Activated naive CD4-positive, alpha-beta T cell (primary cell): ENCODE measurements at places on chromosomes 11 and 22.

DNA sequence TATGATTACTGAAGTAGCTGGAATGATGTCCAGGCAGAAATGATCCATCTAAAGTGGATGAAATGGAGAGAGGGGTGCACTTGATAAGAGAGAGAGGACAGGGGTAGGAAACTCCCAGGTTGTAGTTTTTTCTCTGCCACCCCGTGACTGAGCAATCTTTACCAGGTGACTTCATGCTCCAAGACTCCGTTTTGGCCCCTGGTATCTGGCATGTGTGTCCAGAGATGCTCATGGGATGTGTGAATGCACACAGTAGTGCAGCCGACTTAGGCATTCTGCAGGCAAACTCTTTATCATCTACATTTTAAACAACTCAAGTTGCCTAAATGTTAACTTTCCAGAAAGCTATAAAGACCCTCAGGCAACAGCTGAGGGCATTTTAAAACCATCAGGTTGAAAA lies 189.3 kb upstream of the SEZ6L start:
- no peak for DNase-seq

GRCh38 chr11:32365192-32365591 lies 70.1 kb downstream of the WT1 start:
- no peak for DNase-seq

DNA sequence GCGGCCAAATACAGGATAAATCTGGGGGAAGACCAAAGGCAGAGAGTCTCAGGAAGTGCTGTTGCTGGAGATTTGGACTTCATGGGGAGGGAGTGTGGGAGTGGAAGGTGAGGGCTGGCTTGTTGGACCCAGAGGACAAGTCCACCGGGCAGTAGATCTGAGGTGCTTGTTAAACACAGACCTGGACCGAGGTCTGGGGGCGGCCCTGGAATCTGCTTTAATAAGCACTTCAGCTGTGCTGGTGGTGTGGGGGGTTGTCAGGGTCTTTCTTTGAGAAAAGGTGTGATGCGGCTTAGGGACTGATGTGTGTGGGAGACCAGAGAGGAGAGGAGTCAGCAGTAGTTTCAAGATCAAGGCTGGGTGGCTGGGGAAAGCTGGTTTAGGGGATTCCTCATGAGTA lies 4.4 kb downstream of the TRMU start:
- DNase-seq, result no peak

DNA sequence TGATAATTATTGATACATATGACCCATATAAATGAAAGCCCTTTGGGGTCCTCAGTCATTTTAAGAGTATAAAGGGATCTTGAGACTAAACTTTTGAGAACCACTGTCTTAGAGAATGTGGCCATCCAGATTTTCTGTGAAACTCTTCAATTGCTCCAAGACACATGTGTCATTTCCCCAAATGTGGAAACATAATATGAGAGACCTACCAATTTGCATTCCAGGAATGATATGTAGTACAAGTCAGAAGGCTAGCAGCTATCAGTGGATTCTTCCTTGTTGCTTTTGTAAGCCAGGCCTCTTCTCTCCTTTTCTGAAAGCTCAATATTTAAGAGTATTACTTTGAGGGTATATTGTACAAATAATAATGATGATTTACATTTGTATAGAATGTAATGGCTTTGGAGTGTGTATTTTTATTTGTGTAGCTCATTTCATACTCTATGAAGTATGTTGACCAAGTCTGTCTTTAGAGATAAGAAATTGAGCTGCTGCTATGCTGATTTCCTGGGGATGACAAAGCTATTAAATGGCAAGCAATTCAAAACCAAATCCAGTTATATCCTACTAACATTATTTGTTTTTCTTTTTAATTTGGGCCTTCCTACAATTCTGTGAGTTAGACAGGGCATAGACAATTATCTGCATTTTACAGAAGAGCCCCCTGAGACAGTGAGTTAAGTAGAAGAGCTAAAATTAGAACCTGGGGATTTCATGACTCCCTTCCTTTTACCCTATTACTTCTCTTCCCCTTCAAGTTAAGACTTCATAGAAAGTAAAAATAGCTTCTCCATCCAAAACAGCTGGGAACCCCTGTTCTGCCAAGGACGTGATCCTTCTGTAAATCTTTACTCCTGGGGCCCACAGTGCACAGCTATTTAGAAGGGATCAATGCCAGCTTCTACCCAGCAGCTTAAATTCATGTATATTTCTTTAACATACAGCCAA lies 131.9 kb downstream of the WNT11 start:
- DNase-seq, result no peak

DNA sequence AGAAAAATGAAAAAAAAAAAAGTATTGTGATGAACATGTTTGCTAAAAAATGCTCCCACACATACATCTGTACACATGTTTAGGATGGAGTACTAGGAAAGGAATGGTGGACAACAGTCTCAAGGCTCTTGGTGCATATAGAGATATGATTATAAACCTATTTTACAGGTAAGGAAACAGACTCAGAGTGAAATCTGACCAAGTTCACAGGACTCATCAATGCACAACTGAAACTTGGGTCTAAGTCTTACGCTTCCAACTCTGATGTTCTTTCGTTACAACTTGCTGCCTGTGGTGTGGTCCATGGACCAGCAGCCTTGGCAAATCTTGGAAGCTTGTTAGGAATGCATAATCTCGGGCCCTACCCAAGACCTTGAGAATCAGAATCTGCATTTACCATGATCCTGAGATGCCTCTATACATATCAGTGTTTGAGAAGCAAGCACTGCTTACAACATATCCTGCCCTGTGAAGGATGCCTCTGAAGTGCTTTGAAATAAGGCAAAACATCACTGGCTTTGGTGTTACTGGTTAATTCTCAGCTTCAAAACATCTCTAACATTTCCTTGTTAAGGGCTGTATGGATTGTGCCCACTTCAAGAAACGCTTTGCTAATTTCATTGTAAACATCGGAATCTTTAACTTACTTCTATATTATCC lies 39.9 kb upstream of the NUP160 start:
- no peak for DNase-seq

- no peak for DNase-seq
Observed at GRCh38 chr22:47474895-47475294, 712.4 kb downstream of the TBC1D22A start.

DNA sequence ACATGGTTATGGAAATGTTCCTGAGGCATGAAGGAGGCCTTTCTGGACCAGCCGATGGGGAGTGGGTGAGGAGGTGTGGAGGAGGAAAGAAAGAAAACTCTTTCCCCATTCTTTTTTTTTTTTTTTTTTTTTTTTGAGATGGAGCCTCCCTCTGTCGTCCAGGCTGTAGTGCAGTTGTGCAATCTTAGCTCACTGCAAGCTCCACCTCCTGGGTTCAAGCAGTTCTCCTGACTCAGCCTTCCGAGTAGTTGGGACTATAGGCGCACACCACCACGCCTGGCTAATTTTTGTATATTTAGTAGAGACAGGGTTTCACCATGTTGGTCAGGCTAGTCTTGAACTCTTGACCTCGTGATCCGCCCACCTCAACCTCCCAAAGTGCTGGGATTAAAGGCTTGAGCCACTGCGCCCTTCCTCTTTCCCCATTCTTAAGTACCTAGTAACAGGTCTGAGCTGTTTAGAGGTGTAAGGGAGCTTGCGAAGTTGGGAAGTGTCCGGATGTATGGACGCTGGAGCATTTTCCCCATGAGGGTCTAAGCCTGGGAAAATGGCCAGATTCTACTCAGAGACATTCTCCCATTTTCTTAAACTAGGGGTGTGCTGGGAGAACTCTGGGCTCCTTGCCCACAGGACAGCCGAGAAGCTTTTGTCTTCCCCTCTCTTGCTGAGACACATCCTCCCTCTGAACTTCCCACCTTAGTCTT lies 135.8 kb downstream of the TEAD1 start:
- no peak for DNase-seq

GRCh38 chr11:75159151-75159953 lies 8.4 kb downstream of the SLCO2B1 start:
- DNase-seq, result no peak

- DNase-seq, result no peak
Observed at GRCh38 chr11:6362185-6362872, 27.9 kb upstream of the SMPD1 start.

DNA sequence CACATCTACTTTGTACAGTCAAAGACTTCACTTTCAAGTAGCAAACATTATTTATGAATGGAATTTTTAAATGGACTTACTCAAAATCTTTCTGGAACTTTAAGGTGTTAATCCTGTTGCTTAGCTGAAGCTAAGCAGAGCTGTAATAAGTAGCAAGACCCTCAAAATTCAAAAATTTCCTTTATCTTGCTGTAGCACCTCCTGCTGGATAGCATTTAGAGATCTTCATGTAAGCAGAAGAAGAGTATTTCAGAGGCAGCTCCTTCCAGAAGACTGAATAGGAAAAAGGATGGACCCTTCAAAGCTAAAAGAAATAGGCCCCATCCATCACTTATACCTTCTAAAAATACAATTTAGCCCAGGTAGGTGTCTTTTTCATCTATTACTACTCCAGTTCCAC lies 3.4 kb downstream of the PHF21A start:
- no peak for DNase-seq

DNA sequence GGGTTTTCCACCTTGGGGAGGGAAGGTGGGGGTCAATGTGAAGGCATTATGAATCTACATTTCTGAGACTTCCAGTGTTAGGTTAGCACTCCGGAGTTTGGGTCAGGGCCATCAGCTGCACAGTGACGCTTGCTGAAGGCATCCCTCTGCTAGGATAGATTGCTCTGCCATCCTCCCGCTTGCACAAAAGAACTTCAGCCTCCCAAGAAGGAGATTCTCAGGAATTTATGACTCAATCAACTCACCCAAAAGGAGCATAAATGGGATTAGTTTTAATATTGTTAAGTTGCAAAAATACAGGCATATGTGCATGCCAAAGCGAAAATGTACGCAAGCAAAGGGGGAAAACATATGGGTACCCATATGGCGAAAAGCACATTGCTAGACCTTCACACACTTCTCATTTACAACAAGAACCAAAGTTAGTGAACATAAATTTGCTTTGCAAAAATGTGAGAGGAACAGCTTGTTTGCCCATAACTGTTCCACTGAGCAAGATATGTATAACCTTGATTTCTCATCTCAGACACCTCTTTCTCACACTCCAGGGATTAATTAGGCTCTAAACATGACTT lies 1013.0 kb downstream of the OPCML start:
- DNase-seq, result no peak

DNA sequence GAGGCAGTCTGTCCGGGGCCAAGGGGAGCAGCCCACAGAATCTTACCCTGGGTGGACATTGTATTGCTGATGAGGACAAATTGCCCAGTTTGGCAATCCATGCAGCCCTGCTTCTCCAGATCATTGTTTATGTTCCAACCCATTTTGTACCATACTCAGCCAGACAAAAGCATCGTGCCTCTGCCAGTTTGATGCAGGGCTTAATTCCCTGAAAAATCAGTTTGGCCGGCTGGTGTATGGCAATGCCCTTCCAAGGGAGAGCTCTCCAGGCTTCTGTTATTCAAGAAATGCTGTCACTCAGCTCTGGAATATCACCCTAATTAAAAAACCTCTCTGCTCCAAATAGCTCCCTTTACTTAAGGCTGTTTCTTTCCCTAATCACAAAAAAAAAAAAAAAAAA lies 697.7 kb downstream of the TBC1D22A start:
- no peak for DNase-seq
